ENCODE measurements at places on chromosomes 2 and 18.

DNA sequence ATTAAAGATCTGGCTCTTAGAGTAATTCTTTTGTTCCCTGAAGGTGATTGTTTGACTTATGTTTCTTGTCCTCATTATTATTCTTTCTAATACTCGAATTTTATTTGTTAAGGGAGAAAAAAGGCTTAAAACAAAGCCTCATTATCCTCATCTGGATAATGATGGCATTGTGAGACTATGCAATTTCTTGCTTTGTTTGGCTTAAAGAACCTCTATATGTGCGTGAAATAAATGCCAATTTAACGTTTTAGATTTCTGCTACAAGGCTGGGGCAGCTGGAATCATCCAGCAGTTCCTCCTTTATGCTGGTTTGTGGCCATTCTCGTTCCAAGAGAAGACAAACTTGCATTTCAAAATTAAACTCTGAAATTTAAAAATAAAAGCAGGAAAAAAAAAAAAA is 4.9 kb upstream of the DPYSL5 start:
- DNase-seq, result no peak

- no peak for DNase-seq
These were observed 40.7 kb downstream of the INPP4A start for GRCh38 chr2:98485453-98485755.

DNA sequence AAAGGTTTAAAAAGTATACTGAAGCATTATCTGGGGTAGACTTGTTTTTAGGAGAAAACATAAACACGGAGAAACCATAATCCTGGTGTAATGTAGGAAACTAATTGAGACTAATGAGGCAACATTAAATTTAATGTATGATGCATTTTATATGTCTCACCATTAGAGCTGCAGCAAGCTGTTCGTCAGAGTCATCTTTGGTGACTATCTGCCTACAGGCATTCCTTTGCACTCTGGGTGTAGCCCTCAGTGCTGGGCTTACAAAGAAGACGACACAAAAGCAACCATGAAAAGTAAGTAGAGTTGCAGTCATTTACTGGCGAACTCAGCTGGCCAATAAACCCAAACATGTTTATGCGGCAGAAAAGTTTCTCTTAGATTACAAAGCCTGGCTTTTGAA is 415.3 kb upstream of the ZEB2 start:
- DNase-seq, result no peak

DNA sequence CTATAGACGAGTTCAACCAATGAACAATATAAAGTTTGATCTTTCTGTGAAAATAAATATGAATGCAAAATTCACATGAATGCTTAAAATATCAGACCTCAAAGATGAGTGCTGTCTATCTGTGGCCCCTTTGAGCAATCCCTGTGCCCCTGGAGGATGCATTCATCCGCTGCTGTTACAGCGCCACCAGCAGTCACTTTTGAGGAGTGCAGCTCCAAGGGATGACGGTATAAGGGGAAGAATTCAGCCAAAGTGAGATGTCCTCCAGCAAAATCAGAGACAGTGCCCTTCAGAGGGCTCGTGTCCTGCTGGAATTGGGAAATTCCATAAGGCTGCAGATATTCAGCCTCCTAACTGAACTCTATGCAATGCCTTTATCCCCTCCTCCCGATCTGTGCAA is 12.0 kb upstream of the CHRNA1 start:
- DNase-seq, result no peak

- no peak for DNase-seq
These were observed 452.4 kb downstream of the LRATD1 start for GRCh38 chr2:15084826-15085489.

GRCh38 chr2:127593228-127594115 is 52.5 kb upstream of the GPR17 start:
- no peak for DNase-seq

Measured in MCF 10A (cell line).